Common myeloid progenitor, CD34-positive (primary cell): ENCODE measurements at places on chromosomes 16 and 17.

GRCh38 chr17:28948873-28949184 is 2.5 kb downstream of the PHF12 start:
- DNase-seq: no peak
- H3K27me3 ChIP-seq: no peaks in the 10 kb centered on the region
- peaks cover 3% of the 10 kb centered on the region for H3K36me3 ChIP-seq
- H3K27ac ChIP-seq: peak overlapping the region; percentile 76

DNA sequence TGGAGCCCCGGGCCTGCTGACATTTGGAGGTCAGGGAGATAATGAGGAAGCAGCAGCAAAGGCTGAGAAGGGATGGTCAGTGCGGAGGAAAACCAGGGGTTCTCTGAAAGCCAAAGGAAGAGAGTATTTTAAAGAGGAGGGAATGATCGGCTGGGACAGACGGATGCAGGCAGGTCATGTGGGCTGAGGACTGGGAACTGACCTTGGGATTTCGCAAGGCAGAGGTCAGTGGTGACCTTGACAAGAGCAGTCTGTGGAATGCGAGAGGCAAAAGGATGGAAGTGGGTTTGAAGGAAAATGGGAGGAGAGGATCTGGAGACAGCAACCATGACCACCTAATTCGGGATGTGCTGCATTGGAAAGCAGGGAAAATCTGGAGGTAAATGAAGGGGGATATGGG is 10.2 kb downstream of the EFTUD2 start:
- H3K4me1 ChIP-seq: peaks cover 32% of the 10 kb centered on the region
- H3K27me3 ChIP-seq: no peaks in the 10 kb centered on the region
- no peak overlapping the region for H3K4me3 ChIP-seq
- no peak for DNase-seq
- H3K27ac ChIP-seq: no peak overlapping the region
- peaks cover 10% of the 10 kb centered on the region for H3K36me3 ChIP-seq

DNA sequence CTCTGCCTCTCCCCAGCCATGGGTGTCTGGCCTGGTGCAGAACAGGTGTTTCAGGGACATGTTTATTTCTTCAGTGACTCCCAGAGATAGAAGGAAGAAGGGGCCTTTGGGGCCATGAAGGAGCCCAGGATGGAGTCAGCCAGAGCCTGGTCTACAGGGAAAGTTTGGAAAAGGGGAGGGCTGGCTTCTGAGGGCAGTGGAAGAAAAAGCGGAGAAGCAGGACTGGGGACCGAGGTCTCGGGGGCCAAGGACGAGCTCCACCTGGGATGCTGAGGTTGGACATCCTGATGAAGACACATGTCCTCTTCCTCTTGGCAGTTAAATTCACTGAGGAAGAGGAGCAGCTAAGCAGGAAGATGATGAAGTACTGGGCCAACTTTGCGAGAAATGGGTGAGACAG is 7.7 kb downstream of the CES2 start:
- H3K4me1 ChIP-seq: no peaks in the 10 kb centered on the region
- DNase-seq: no peak
- H3K27ac ChIP-seq: no peak overlapping the region
- peaks cover 60% of the 10 kb centered on the region for H3K36me3 ChIP-seq
- no peak overlapping the region for H3K4me3 ChIP-seq

GRCh38 chr17:3966720-3967363 is 2.6 kb upstream of the ATP2A3 start:
- no peaks in the 10 kb centered on the region for H3K36me3 ChIP-seq
- H3K27me3 ChIP-seq: no peaks in the 10 kb centered on the region
- no peak overlapping the region for H3K27ac ChIP-seq
- H3K4me3 ChIP-seq: no peak overlapping the region

DNA sequence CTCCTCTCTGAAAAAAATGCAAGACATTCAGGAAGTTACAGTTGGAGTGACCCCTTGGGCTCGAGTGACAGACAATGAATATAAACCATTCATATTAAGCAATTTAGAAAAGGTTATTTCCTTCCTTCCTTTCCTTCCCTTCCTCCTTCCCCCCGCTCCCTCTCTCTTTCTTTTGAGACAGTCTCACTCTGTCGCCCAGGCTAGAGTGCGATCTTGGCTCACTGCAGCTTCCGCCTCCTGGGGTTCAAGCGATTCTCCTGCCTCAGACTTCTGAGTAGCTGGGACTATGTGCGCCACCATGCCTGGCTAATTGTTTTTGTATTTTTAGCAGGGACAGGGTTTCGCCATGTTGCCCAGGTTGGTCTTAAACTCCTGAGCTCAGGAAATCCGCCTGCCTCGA is 13.2 kb downstream of the PSMD12 start:
- H3K36me3 ChIP-seq: peaks cover 23% of the 10 kb centered on the region
- H3K27ac ChIP-seq: no peak overlapping the region
- no peaks in the 10 kb centered on the region for H3K27me3 ChIP-seq
- no peak overlapping the region for H3K4me3 ChIP-seq
- DNase-seq: no peak
- no peaks in the 10 kb centered on the region for H3K4me1 ChIP-seq

GRCh38 chr16:60203525-60204124 is 1469.5 kb upstream of the GOT2 start:
- no peak overlapping the region for H3K4me3 ChIP-seq
- DNase-seq: peak; percentile 51
- no peaks in the 10 kb centered on the region for H3K27me3 ChIP-seq
- H3K36me3 ChIP-seq: no peaks in the 10 kb centered on the region

DNA sequence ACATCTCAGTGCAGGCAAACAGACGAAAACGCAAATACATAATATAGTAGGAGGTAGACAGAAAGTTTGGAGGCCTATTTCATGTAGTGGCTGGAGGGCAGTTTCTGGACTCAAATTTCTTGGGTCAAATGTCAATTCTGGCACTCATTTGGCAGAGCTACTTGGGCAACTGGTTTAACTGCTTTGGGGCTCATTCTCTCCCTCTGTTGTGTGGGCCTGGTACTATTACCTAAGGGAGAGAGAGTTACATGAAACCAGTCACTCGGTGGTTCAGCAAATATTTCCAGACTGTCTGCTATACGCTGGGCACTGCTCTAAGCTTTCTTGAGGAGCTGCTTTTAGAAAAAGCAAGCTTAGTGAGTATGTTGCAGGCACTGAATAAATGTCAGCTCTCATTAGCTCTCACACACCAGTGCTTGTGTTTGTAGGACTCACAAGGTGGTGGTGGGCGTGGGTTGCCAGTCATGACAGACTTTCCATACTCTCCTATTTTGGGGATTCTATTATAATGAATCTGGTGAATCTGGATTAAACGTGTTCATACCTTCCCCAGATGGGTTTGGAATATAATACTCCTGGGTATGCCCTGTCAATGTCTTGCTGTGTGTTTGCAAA is 1.8 kb upstream of the SHISA9 start:
- no peaks in the 10 kb centered on the region for H3K4me1 ChIP-seq
- DNase-seq: no peak
- H3K27me3 ChIP-seq: peaks cover 26% of the 10 kb centered on the region
- H3K27ac ChIP-seq: no peak overlapping the region
- H3K36me3 ChIP-seq: no peaks in the 10 kb centered on the region

GRCh38 chr16:79721270-79721669 is 120.7 kb upstream of the MAF start:
- no peak overlapping the region for H3K27ac ChIP-seq
- no peak overlapping the region for H3K4me3 ChIP-seq
- H3K4me1 ChIP-seq: peaks cover 18% of the 10 kb centered on the region
- H3K36me3 ChIP-seq: no peaks in the 10 kb centered on the region
- H3K27me3 ChIP-seq: no peaks in the 10 kb centered on the region
- DNase-seq: no peak

GRCh38 chr16:27995378-27995777 is 68.1 kb downstream of the GSG1L start:
- no peaks in the 10 kb centered on the region for H3K27me3 ChIP-seq
- no peak overlapping the region for H3K4me3 ChIP-seq
- H3K36me3 ChIP-seq: no peaks in the 10 kb centered on the region
- DNase-seq: peak; percentile 74
- no peak overlapping the region for H3K27ac ChIP-seq

DNA sequence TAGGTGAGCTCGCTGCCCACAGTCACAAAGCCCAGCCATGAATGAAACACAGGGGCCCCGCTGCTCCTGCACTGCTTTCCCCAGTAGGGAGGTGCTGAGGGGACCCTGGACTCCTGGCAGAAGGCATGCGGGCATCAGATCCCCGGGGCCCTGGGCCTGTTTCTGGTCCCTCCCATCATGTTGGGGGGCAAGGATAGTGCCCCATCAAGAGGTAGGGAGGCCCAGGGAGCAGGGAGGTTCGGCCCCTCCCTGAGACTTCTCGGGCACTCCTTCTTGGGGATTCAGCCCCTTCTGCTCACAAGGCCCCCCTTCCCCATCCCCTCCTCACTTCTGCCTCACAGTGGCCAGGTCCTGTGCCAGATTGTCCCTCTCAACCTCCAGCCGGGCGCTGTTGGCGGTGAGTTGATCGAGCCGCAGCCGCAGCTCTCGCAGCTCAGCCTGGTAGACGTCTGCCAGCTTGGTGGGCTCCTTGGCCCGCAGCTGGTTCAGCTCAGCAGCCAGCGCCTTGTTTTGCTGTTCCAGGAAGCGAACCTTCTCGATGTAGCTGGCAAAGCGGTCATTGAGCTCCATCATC is 515 bp downstream of the GFAP start:
- H3K27me3 ChIP-seq: peaks cover 4% of the 10 kb centered on the region
- DNase-seq: no peak
- H3K4me1 ChIP-seq: peaks cover 6% of the 10 kb centered on the region
- no peak overlapping the region for H3K27ac ChIP-seq

DNA sequence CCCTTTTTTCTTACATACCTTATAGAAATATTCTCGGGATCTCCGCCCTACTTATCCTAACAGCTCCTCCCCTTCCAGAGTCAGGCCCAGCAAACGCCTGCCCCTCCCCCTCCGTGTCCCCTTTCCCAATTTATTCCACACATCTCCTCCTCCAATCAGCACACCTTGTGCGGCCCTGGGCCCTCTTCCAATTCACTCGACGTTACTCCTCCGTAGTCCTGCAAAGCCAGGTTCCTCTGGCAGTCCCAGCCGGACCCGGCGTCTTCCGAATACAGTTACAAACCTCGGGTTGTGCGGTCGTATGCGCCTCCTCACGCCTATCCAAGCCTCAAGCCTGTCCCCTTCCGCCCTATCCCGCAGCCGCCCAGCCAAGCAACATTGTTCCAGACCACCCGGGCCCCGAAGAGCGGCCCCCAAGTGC is 677 bp downstream of the CBX1 start:
- H3K36me3 ChIP-seq: no peaks in the 10 kb centered on the region
- H3K4me3 ChIP-seq: peak overlapping the region; percentile 83
- no peak overlapping the region for H3K27ac ChIP-seq
- DNase-seq: no peak

GRCh38 chr16:84999200-84999599 is 12.1 kb downstream of the ZDHHC7 start:
- H3K4me1 ChIP-seq: no peaks in the 10 kb centered on the region
- DNase-seq: no peak
- H3K4me3 ChIP-seq: no peak overlapping the region
- H3K27ac ChIP-seq: no peak overlapping the region
- peaks cover 16% of the 10 kb centered on the region for H3K36me3 ChIP-seq
- H3K27me3 ChIP-seq: no peaks in the 10 kb centered on the region

DNA sequence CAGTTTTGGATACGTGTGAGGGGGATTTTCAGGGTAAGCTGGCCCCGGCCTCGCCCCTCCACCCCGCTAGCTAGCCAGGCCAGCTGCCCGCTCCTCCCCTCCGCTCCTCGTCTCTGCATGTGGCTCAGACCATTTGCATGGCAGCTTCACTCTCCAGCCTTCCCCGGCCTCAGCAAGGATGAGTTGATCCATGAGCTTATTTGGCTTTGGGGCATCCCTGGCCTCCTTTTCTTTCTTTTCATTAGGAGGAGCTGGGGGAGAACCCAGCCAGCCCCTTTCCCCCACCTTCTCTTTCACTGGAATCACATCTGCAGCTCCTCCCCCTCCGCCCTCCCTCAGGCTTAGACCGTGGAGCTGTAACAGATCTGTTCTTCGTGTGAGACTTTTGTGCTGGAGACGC is 30.7 kb downstream of the ELAC2 start:
- no peaks in the 10 kb centered on the region for H3K27me3 ChIP-seq
- H3K27ac ChIP-seq: no peak overlapping the region
- no peaks in the 10 kb centered on the region for H3K4me1 ChIP-seq
- DNase-seq: no peak

DNA sequence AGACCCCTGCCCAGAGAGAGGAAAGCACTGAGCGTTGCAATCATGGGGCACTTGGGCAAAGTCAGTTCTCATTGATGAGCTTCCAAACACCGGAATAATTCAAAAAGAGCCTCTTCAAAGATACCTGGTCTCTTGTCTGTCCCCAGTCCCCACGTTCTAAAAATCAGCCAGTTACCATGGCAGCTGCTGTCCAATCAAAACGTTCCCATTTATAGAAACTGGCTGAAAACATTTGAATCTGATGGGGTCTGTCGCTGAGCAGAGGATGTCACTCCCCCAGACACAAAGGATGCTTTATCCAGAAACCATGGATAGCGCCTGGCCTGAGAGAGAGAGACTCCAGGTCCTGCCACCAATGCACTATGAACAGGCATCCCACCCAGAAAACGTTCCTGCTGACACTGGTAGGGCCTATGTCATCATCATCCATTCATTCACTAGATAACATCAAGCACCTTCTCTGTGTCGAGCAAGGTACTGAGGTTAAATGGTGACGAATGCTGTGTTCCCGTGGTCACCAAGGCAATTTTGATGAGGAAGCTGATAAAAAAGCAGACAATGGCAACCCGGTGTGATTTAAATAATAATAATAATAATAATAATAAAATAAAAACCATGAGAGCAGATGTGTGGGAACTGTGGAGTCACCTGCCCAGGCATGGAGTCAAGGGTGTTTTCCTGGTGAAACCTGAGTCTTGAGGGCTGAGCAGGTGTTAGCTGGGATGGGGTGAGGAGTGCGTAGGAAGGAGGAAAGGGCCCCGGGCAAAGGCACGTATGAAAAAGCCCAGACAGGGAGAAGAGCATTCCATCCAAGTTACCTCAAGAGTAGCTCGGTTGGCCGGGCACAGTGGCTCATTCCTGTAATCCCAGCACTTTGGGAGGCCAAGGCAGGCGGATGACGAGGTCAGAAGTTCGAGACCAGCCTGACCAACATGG is 19.0 kb upstream of the CALB2 start:
- no peak overlapping the region for H3K4me3 ChIP-seq
- no peaks in the 10 kb centered on the region for H3K36me3 ChIP-seq
- H3K4me1 ChIP-seq: no peaks in the 10 kb centered on the region
- H3K27ac ChIP-seq: no peak overlapping the region

DNA sequence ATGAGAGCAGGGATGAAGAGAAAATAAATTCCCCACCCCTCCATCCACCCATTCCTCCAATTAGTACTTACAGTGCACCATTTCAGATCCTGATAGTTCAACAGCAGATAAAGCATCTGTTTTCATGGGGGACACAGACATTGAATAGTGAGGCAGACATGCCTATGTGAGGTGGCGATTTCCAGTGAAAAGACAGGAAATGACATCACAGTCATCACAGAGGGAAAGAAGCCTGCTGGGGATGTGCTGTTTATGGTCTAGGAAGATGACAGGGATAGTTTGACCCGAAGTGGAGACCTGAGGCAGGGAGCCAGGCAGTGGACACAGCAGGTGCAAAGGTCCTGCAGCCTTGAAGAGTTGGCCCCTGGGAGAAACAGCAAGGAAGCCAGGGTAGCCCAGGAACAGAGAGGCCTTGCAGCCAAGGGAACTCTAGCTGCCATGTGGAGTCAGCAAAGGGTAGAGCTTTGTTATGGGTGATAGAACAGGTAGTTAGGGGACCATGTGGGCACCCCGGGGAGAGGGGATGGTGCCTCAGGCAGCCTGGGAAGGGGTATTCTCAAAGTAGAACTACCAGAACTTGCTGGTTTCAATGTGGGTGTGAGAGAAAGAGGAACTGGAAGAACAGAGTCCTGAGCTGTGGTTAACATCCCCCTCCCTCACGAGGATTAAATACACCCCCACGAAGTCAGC is 256.6 kb downstream of the CPPED1 start:
- peak; percentile 57 for DNase-seq
- no peaks in the 10 kb centered on the region for H3K36me3 ChIP-seq
- H3K27ac ChIP-seq: no peak overlapping the region
- H3K4me3 ChIP-seq: no peak overlapping the region
- H3K27me3 ChIP-seq: no peaks in the 10 kb centered on the region
- peaks cover 5% of the 10 kb centered on the region for H3K4me1 ChIP-seq
